ENCODE measurements at places on chromosomes 3 and 15. TPM values are rescaled to one million over a fixed set of nuclear protein-coding genes. Genes with fewer than 3 reads are reported as not detected.

SUCNR1 gene
- polyA plus RNA-seq: not detected

MFAP1 gene
- polyA plus RNA-seq: 35.8 TPM

FSTL1 gene
- polyA plus RNA-seq: 12.3 TPM

FOXB1 gene
- polyA plus RNA-seq: not detected

LDHAL6B gene
- polyA plus RNA-seq: not detected

LRTM1 gene
- polyA plus RNA-seq: not detected

SPTBN5 gene
- 0.04 TPM for polyA plus RNA-seq

ZBBX gene
- polyA plus RNA-seq: 2.7 TPM

ACTC1 gene
- not detected for polyA plus RNA-seq

DISP2 gene
- polyA plus RNA-seq: 26.0 TPM

NR1I2 gene
- polyA plus RNA-seq: 0.53 TPM

NAALADL2 gene
- 2.2 TPM for polyA plus RNA-seq

MYZAP gene
- polyA plus RNA-seq: 0.16 TPM

TMA7 gene
- polyA plus RNA-seq: 1,717 TPM

KIF9 gene
- polyA plus RNA-seq: 15.9 TPM

ADPRH gene
- 0.94 TPM for polyA plus RNA-seq

ALDH1L1 gene
- polyA plus RNA-seq: not detected

ATP2B2 gene
- polyA plus RNA-seq: 8.3 TPM
